D721Med (cell line): ENCODE measurements at places on chromosomes 3 and 15.

- no peak for DNase-seq
Observed at GRCh38 chr15:93703092-93703739, 528.1 kb upstream of the MCTP2 start.

DNA sequence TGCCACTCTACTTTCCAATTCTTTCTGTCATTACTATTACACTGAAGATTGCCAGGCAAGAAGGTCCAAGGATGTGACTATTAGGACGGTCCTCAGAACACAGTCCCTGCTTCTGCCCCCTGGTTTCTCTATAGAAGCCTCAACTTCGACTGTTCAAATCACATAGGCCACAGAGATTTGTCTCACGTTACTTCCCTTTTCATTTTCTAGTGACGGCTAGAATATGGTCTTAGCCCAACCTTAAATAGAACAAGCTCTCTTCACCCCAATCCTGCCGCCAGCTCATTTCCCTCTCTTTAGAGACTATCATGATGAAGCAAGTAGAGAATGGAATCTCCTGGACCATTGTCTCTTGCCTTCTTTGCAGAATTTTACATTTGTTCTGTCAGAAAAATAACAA lies 84.9 kb downstream of the TIGIT start:
- no peak for DNase-seq

- no peak for DNase-seq
Observed at GRCh38 chr3:67011414-67012131, 13.5 kb downstream of the KBTBD8 start.

GRCh38 chr3:33488246-33488645 lies 48.0 kb upstream of the UBP1 start:
- DNase-seq, result no peak

GRCh38 chr3:119279101-119279554 lies 15.1 kb upstream of the ARHGAP31 start:
- no peak for DNase-seq

DNA sequence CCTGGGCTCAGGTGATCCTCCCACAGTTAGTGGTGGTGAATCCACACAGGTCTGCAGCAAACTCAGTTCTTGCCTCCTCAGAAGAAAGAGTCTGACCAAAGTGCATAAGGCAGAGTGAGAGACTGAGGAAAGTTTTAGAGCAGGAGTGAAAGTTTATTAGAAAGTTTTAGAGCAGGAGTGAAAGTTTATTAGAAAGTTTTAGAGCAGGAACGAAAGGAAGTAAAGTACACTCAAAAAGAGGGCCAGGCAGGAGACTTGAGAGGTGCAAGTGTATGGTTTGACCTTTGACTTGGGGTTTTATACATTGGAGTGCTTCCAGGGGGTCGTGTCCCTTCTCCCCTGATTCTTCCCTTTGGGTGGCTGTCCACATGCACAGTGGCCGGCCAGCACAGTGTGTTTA lies 84.2 kb downstream of the LSM3 start:
- no peak for DNase-seq

DNA sequence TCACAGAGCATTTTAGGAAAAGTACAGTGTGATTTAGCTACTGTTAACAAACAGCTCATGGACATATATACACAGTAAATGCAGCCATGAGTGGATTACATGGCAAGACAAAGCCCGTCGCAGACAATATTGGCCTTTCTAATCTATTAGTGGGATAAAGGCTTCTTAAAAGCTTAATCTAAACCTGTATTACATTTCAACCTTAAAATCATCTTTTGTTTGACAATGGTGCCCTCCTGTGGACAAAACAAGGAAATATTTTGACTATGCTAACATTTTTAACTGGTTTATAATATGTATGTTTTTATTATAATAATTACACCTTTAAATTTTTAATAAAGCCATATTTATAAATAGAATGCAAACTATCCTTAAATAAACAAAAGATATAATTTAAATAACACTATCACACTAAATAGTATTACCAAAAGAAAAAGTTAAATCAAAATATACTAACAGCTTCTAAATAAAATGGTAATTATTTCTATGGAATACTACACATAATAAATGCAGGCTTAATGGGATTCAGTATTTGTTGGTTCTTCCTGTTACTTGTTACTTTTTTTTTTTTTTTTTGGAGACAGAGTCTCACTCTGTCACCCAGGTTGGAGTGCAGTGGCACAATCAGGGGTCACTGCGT lies 38.6 kb downstream of the TAFA4 start:
- no peak for DNase-seq

DNA sequence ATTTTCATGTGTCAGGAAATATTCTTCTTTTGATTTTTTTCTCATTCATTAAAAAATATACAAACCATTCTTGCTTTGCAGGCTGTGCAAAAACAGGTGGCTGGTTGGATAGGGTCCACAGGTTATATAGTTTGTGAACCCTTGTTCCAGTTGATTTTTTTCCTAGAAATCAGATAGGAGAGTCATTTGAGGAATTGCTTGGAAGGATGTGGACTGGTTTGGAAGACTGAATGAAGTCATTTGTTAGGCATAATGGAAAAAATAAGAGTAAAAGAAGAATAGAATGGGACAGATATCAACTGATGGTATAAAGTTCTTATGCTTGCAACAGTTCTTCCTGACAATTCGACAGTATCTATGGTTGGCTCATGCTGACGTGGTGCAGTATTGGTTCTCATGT lies 189.4 kb downstream of the PTPRG start:
- DNase-seq, result no peak

DNA sequence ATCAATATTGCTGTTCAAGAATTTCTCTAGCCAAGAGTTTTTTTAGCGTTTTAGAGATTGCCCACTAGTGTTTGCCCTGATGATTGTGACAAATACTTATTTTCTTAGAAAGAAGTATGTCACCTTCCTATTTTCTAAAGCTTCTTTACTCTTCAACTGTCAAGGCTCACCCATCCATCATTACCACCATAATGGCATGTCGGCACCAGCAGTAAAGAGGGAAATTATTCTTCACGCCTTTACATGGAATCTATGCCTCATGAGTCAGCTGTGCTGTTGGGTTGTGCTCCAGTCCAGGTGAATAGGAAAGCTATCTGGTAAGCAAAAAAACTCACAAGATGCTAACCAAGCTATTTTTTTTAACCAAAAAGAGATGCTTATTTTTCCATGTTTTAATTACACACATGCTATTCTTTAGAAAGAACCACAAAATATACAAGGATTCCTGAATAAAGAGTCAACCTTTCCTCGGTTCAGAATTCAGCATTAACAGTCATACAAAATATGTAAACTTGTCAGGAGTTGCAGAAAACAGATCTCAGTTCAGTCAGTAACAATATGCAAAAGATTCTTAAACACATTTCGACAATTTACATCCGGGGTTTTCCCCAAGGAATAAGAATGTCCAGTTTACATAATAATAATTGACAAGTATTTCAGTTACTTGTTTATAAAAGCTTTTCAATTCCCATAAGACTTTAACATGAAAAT lies 128.0 kb downstream of the ATP8B4 start:
- DNase-seq, result no peak

- DNase-seq, result no peak
Observed at GRCh38 chr3:159007331-159007730, 205.5 kb downstream of the MFSD1 start.

- DNase-seq, result no peak
Observed at GRCh38 chr3:158107605-158108444, 1.6 kb upstream of the SHOX2 start.

DNA sequence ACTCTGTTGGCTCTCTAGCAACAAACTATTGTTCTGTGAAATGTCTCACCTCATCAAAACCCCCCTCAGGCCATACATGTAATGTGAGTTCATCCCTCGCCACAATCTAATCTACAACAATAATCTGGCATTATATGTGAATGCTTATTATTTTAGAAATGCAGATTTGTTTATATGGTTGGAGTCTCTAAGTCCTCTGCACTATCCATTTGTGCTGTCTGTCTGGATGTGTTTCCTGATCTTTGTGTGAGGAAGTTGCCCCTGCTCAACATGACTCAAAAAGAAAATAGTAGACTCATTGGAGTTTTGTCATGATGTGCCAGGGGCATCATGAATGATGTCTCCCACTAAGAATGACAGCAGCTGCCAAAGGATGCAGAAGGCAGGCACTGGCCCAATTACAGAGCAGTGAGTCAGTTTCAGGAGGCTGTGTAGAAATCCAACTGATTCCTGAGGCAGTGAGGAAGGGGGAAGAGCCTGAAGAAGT lies 161.6 kb upstream of the PDZRN3 start:
- no peak for DNase-seq

DNA sequence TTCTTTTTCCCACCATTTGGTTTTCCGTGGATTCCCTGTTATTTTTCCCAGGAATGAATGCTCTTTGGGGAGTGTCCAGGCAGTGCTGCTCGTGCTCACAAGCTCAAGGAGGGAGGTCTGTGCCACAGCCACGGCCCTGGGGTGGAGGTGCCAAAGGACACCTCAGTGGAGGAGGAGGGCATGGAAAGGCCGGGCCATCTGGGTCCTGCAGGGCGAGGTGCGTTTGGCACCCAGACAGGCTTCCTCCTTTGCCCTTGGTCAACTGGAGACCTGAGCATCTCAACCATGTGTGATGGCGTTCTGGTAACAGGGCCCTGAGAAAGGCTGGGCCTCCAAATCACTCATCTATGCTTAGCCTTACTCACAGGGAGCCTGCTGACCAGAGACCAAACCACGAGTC lies 25.4 kb downstream of the KY start:
- DNase-seq, result no peak

DNA sequence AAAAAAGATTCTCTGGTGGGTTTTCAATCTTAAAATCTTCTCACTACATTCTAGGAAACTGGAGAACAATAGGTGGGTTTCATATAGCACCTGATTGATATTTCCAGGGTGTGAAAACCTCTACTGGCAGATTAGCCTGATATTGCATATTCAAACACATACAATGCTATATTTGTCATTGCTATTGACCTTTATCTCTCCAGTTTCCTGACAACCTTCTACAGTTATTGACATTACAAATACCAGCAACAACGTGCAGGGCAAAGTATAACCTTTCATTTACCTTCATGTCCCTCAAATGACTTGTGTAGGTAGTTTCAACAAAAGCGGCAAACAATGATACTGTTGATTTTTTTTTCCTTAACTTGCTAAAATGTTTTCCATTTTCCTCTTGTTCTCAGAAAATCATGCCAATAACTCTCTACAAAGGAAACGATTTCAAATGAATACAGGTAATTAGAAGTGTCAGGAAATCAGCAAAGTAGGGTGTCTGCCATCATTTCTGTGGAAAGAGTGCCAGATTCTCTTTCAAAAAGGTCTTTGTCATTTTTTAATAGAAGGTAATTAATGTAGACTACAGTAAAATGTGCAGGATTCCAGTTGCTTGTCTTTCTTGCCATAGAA lies 72.6 kb upstream of the CDIN1 start:
- no peak for DNase-seq

GRCh38 chr3:86985181-86985826 lies 5.6 kb downstream of the VGLL3 start:
- no peak for DNase-seq

- no peak for DNase-seq
Observed at GRCh38 chr3:79040091-79040490, 727.7 kb downstream of the ROBO1 start.

DNA sequence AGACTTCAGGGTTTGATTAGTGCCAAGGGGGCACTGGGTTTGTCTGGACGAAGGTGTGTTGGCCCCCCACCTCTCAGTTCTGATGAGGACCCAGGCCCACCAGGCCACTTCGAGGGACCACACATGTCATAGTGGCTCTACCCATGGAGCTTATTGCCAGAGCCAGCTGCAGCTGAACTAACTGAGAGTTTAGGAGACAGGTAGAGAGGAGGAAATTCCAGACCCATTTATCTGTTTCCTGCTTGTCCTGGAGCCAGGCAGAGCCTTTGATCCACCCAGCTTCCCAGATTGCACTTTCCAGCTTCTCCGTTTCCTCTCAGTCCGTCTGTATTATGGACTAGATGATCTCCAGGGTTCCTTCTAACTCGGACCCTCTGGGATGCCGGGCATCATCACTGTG lies 20.9 kb downstream of the SLC24A1 start:
- DNase-seq, result no peak

- no peak for DNase-seq
Observed at GRCh38 chr3:134802428-134803050, 7.5 kb downstream of the EPHB1 start.

GRCh38 chr3:73433687-73434086 lies 191.1 kb downstream of the PDZRN3 start:
- no peak for DNase-seq

DNA sequence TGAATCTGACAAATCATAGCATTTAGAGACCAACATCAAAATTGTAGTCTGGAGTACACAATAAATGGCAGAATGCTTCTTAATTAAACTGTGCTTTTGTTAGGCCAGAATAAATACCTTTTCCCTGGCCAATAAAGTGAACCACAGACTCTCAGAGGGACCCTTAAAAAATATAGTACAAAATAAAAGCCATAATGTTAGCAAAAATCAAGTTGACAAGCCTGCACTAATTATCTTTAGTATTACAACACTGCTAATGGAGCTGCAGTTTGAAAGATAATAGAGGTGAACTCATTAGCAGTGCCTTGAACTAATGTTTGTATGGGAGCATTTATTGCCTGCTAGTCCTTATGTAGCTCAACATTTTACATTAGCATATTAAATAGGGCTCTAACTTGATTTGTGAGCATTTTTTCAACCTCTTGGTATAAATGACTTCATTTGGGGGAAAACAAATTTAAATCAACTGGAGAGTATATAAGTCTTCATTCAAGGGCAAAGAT lies 801.3 kb downstream of the EPHA3 start:
- DNase-seq, result no peak

GRCh38 chr3:43921056-43921648 lies 230.4 kb downstream of the ABHD5 start:
- no peak for DNase-seq

- DNase-seq, result no peak
Observed at GRCh38 chr15:59905176-59905575, 98.9 kb upstream of the FOXB1 start.

DNA sequence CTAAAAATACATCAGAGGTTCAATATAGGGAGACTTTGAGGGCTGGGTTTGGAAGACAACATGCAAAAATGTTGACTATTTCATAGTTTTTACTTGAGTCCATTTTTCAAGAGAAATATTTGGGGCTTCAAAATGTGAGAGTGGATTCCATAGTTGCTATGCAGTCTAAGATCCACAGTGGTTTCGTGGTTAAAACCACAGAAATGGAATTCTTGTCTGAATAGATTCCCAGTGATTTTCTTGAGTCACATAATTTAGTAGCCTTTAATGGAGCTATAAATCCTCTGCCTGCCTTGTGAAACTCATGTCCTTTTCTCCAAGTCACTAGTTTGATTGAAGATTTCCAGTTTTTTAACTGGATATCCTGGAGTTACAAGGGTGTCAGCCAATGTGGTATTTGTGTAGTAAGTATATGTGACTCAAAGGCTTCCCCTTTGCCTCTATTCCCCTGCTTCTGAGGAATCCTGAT lies 94.7 kb upstream of the RBMS3 start:
- DNase-seq, result no peak

- DNase-seq, result no peak
Observed at GRCh38 chr3:46711305-46711704, 6.4 kb downstream of the PRSS50 start.

DNA sequence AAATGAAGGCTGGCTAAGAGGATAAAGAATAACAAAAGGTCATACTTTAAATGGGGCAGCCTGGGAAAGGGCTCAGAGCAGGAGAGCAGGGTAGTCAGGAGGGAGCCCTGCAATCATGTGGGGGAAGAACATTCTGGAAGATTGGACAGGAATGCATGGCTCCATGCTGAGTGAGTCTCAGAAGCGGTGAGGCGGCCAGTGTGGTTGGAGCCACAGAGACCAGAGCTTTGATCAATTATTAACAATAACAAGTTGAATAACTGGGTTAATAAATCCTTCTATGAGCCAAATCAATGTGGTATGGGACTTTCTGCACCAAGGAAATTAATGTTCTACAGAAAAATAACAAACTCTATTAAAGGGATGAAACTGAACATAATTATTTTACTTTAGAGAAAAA lies 57.9 kb upstream of the DCUN1D1 start:
- DNase-seq, result no peak
